ENCODE measurements at places on chromosomes 2 and 18.

GRCh38 chr18:74963820-74964446 is 245.0 kb downstream of the PTGR3 start:
- no peak for DNase-seq

DNA sequence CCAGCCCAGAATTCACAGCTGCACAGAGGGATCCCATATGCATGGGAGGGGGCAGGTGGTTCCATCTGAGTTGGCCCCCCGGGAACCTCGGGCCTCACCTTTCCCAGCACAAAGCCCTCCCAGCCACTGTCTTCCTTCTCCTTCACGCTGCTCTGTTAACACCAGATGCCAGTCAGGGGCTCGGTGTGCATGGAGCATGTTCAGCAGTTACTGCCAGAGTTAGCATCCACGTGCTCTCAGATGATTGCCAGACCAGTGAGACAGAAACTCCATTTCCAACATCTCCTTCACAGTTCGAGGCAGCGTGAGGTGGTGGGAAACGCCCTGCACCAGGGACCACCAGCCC is 101.0 kb downstream of the PTGR3 start:
- DNase-seq = no peak

DNA sequence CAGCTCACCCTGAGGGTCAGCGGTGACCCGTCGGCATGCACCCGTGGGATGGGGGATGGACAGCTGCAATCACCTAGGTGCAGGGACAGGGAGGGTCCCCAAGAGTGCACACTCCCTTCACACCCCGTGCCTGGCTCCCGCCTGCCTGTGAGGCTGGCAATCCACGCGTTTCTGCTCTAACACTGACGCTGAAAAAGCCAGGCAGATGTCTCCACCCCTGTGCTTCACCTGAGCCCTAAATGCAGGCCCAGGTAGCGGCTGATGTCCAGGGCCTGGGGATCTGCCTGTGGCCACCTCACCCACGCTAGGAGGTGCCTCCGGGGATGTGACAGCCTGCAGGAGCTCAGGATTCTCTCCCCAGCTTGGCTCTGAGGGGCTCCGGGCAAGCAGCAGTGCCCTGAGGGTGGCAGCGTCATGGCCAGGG is 212.0 kb upstream of the SALL3 start:
- DNase-seq = no peak

DNA sequence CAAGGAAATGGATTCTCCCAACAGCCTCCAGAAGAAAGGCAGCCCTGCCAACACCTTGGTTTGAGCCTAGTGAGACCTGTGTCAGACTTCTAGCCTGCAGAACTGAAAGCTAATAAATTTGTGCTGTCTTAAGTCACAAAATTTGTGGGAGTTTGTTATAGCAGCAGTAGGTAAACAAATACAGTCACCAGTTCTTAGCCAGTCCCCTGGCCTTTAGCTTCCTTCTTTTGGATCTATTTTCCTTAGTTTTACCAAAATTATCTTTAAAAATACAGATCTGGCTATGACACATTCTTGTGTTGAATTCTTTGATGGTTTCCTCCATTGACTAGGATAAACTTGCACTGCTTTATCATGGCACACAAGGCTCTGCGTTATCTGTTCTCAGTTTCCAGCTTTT is 697.9 kb upstream of the FANCL start:
- DNase-seq = no peak

GRCh38 chr18:50726960-50727589 is 92.7 kb downstream of the MRO start:
- no peak for DNase-seq

- DNase-seq = no peak
Observed at GRCh38 chr2:187594801-187595200, 40.6 kb upstream of the TFPI start.
